ENCODE measurements at places on chromosomes 1 and 21.
A peak's percentile ranks its signal among the peaks of the same experiment; 100 is the strongest.

DNA sequence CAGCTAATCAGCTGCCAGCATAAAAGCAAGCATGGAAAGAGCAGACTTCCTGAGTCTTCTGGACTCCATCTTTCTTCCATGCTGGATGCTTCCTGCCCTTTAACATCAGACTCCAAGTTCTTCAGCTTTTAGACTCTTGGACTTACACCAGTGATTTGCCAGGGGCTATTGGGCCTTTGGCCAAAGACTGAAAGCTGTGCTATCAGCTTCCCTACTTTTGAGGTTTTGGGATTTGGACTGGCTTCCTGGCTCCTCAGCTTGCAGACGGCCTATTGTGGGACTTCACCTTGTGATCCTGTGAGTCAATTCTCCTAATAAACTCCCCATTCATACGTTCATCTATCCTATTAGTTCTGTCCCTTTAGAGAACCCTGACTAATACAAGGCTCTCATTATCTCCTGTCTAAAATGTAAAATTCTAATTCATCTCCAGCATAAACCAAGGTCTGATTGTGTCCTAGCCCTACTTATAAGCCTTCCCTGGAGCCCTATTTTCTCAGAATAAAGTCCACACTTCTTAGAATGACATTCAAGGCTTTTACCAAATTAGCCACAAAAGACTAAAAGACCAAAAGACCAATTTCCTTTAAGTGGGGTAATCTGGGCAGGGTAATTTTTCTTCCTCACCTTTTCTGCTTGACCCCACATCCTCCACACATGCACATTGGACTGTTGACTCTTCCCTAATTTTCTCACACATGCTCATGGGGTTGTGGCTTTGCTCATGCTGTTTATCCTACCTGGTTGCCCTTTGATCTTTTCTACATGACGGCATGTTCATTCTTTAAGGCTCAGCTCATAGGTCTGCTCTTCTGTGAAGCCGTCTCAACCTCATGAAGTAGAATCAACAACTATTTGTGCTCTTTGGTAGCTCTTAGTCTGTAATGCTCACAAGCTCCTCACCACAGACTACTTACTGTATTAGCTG is 18.1 kb upstream of the ENAH start:
- peak; percentile 22 for DNase-seq

GRCh38 chr1:201585901-201586300 is 47.0 kb downstream of the NAV1 start:
- no peak for DNase-seq

GRCh38 chr1:44543786-44544185 is 130.5 kb downstream of the TMEM53 start:
- DNase-seq: no peak

GRCh38 chr1:23194119-23194984 is 22.9 kb downstream of the HTR1D start:
- DNase-seq: no peak

GRCh38 chr1:225746361-225747179 is 31.1 kb upstream of the SRP9 start:
- peak; percentile 63 for DNase-seq

GRCh38 chr1:197961933-197962332 is 44.8 kb downstream of the LHX9 start:
- no peak for DNase-seq

DNA sequence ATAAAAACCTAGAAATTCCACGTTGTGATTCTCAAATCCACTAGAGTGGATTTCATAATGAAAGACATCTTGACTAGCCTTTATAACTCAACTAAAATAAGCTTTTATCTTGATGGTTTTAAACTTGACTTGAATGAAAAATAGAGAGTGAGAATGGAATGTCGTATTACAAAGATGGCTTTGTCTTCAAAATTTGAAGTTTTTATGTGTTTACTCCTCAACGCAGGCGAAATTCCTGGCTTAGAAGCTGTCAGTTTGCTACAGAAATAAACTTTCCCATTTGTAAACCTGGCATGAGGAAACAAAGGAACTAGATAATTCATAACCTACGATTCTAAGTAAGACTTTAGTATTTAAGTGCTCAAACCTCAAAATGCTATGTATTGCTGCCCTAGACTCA is 90.0 kb upstream of the KRTAP19-8 start:
- DNase-seq: no peak

DNA sequence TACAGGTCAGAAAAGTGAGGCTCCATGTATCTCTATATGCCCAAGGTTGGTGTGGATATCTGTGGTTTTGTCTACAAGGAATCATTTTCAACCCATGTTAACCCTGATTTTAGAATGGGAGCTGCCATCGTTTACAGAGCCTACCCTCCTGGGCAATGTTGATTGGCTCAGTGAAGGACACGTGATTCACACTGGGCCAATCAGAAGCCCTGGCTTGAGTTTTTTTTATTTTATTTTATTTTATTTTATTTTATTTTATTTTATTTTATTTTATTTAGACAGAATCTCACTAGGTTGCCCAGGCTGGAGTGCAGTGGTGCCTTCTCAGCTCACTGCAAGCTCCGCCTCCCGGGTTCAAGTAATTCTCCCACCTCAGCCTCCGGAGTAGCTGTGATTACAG is 35.8 kb downstream of the FOXO6 start:
- no peak for DNase-seq

- no peak for DNase-seq
Observed at GRCh38 chr1:246815693-246816270, 91.6 kb downstream of the SCCPDH start.

DNA sequence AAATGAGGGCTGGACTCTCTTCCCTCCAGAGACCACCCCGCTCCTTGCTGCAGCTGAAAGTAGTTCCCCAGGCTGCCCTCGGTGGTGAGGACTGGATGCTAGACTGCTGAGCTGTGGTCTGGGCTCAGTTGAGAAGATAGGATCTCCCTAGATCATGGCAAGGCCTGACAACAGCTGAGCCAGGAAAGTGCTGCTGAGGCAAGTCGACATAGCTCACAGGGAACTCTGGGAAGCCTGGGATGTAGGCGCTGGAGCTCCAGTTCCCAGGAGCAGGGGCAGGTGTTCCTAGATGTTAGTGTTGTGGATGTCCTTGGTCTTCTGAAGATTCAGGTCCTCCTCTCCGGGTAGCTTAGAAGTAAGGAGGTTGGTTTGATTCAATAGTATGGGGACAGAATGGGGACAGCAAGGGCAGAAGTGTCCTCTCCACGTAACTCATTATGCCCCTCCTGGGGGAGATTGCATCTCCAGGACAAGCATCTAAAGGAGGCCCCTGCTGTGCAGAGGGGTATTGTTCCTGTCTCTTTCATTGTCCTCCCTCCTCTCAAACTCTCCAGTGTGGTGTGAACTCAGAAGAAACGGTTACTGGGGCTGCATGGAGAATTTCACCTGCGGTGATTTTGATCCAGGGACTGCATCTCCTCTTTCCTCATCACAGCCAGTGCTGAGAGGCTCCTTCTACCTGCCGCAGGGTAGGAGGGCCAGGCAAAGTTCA is 3.7 kb downstream of the CYB561D1 start:
- DNase-seq: no peak

- DNase-seq: no peak
Observed at GRCh38 chr1:41444246-41444645, 40.2 kb downstream of the EDN2 start.

DNA sequence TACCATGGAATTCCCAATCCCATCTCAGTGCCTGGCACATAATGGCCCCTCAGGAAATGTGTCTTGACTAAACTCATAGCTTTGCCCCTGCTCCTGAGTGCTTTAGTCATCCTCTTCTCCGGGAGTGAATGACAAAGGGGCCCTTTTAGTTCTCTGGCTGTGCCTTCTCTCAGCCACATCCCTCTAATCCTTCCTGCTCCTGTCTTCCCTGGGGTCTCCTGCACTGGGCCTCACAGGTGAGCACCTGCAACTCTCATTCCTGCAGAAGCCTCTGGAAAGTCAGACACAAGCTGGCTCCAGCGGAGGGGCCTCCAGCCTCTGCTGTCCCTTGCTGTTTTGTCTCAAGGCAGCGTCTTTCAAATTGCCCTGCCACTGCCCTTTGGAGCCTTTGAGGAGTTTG is 14.0 kb upstream of the ETV3L start:
- peak; percentile 22 for DNase-seq

- no peak for DNase-seq
Observed at GRCh38 chr1:234737967-234738314, 128.0 kb upstream of the IRF2BP2 start.

DNA sequence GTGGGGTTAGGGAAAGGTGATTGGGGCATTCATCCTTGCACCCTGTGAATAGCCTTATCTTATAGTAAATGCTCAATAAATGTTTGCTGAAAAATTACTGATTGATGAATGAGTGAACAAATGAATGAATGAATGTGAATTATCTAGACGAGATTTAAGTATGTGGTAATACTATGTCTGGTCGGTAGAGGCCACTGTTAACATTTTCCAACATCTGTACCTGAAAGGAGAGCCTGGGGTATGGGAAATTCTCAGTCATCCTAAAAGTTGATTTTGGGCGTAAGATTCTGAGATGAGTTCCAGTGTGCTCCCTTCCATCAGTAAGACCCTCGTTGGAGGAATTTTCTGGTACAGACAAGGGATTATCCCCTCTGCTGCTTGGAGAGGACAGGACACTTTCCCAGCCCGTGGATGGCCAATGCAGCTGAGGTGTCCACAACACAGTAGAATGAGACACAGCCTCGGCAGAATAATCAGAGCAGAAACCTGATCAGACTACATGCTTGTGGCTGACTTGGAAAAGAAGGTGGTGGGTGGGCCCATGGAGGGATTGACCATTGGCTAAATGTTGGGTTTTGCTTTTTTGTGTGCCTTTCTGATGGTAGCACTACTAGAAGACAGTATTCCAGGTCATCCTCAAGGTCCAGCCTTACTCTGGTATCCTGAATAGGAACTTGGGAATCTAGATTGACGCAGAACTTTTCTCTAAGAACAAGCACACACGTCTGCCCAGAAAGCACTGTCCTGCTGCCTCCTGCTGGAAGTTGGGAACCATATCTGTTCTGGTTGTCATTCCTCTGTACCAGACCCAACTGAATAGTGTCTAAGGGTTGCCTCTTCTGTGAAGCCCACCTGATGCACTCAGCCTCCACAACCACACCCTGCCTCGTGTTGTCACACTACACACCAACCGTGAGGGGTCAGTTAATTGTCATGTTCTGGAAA is 262.0 kb downstream of the TNR start:
- DNase-seq: no peak

GRCh38 chr1:109777980-109778625 is 14.4 kb upstream of the EPS8L3 start:
- no peak for DNase-seq

GRCh38 chr1:77945345-77945744 is 33.5 kb downstream of the FUBP1 start:
- no peak for DNase-seq

DNA sequence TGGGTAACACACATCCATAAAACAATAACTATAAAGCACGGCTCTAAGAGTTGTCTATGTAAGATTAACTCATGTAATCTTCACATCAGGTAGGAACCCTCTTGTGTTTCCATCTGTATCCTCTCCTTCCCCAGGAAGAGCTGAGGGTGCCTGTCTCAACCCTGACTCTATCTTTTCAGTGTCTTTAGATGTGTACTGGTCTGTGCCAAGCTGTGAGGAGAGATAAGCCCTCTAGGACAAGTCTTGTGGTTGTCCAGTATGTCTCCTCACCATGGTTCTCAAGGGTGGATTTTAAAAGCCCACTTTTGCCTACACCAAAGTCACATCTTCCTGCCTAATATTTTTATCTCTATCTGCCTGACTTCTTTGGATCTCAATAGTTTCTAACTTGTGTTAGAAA is 300.1 kb downstream of the KCNT2 start:
- no peak for DNase-seq

DNA sequence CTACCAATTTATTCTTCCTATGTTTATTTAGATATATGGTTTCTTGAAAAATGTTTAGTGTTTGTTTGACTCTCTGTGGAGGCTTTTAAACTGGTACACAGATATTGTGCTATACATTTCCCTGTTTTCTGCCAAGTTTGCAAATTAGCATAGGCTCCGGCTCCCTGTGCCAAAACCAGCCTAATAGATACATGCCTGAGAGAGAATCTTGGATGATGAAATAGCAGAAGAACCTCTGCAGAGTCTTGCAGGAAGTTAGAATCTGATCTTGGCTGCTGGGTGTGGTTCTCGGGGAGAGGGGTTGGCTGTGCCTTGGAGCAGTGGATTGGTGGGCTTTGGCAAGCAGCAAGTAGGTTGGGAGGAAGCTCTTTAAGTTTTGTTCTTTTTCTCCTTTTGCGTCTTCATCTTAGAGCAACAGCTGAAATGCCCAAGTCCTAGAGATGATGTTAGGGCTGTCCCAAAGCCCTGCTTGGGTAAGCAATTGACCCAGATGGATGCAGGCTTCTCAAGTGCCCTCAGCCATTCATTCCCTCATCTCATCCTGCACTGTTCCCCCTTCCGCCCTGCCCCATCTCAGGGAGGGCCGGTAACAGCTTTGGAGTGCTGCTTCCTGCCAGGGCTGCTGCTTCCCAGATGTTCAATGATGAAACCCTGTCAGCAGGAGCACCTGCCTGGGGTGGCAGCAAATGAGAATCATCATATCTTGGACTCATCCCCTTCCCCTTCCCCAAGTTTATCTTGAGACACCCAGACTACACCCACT is 9.3 kb downstream of the PLA2G2A start:
- no peak for DNase-seq

- DNase-seq: no peak
Observed at GRCh38 chr1:243286409-243287122, 30.7 kb downstream of the SDCCAG8 start.

DNA sequence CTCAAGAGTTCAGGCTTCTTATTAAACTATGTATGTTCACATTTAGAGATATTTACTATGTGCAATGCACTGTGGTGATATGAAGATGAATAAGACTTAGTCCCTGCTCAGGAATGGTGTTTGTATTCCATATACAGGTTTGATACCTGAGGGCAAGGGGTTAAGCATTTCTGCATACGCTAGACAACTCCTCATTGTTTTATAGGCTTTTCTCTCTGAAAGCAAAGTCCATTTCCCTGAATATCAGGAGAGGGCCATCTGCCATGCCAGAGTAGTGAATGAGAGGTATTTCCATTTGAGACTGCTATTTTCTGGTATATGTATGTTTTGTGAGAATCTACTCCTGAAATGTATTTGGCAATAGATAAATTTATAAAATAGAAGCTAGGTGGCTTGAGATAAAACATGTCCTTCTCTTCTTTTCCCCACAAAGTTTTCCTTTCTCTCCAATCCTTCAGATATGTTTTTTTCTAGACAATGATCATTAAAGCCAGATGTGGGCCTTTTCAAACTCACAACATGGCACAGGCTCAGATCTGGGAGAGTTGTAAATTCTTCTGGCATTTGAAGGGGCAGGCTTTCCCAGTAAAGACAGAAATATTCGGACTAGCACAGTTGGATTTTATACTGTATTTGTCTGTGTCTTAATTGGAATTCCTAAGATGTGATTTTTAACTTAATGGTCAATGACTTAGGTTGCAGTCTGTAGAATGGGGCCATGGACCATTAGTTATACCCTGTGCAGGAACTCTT is 73.3 kb upstream of the WDR26 start:
- DNase-seq: no peak

- DNase-seq: no peak
Observed at GRCh38 chr21:33418691-33419090, 15.5 kb downstream of the IFNGR2 start.

DNA sequence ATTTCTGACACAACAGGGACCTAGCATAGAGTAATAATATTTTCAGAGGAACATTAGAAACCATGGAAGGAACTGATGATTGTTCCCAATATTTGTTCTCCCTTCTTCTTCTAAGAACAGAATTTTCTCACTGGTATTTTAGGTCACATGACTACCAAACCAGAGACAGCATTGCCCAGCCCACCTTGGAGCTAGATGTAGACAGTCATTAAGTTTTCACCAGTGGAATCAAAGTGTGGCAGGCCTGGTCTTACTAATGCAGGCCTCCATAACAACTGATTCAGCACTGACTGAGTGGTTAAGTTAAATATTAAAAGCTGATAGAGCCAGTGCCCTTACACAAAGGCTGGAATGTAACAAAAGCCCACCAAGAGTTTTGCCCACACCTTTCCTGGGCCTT is 244.4 kb downstream of the ZNF648 start:
- DNase-seq: no peak
